Stimulated activated CD4-positive, alpha-beta T cell treated with anti-CD3 and anti-CD28 coated beads, Interleukin-1b, Interleukin-23, amount 100 ng/mL, for 1 hour (primary cell): ENCODE measurements at places on chromosomes 5 and 9.

- DNase-seq, result no peak
Observed at GRCh38 chr5:76571559-76571958, 51.6 kb downstream of the F2RL2 start.

DNA sequence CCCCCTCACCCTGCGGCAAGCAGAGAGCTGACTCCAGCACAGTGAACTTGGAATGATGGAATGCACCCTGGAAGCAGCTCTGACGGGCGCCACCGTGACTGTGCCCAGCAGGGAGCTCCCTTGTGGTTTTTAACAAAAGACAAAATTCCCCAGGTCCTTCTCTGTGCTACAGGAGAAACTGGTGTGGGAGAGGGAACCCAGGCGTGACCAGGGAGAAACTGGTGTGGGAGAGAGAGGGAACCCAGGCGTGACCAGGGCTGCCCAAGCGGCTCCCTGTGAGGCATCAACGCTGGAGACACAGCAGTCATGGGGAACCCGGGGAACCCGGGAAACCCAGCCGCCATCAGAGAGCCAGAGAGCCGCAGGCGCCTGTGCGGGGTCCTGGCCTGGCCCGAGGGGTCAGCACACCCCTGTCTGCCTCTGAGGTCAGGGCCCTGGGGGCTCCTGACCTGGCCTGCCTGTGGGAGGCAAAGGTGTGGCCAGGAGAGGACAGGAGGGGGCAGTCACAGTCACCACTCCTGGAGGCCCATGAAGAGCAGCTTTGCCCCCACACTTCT, 3.1 kb upstream of the AHRR start:
- DNase-seq, result no peak

GRCh38 chr5:117084067-117084466, 509.4 kb upstream of the SEMA6A start:
- no peak for DNase-seq

- DNase-seq, result no peak
Observed at GRCh38 chr9:87547671-87548081, 50.0 kb downstream of the DAPK1 start.

GRCh38 chr9:19469271-19469670, 60.5 kb downstream of the ACER2 start:
- DNase-seq, result no peak

DNA sequence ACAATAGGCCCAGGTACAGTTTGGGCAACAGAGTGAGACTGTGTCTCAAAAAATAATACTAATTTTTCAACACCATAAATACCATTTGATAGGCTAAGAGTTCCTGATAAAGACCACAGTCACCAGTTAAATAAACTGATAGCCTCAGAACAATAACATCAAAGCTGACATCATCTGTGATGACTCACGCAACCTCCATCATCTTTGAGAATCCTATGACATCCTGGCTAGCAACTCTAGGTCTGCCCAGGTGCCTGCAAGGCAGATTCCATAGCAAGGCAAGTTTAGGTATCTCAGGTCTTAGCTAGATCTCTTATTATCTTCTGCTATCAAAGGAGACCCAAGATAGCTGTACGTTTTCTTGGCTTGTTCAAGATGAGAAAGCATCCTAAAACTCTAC, 30.5 kb upstream of the UBAP2 start:
- no peak for DNase-seq

DNA sequence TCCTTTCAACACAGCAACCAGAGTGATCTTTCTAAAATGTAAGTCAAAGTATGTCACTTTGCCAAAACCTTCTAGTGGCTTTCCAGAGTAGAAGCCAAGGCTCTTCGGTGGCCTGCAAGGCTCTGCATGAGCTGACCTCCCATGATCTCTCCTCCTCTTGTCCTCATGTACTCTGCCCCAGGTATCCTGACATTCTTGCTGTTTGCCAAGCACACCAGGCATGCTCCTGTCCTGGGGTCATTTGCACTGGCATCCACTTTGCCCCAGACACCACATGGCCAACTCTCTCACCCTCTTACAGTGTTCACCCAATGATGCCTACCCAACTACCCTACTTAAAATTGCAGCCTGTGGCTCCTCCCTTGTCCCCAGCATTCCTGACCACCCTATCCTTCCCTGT, 86.3 kb downstream of the ZNF618 start:
- no peak for DNase-seq

- no peak for DNase-seq
Observed at GRCh38 chr9:27558307-27558706, 15.0 kb downstream of the C9orf72 start.

DNA sequence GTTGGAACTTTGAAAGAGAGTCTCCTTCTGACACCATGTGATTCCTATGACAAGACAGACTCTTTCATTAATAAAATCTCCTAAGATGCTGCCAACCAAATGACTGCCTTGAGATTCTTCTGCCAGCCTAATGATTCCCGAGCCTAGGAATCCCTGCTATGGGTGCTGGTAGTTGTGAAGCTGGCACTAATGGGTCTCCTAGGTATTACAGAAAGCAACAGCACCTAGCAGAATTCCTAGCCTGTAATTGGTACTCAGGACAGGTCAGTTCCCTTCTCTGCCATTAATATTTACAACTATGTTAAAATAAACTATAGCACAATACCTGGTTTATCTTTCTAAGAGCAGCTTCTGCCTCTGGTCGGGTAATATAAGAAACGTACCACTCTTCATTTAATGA, 19.3 kb downstream of the C5orf58 start:
- no peak for DNase-seq

- DNase-seq, result no peak
Observed at GRCh38 chr5:76804266-76804665, 14.6 kb upstream of the F2RL1 start.

- no peak for DNase-seq
Observed at GRCh38 chr5:149172709-149173505, 31.6 kb downstream of the ABLIM3 start.

- no peak for DNase-seq
Observed at GRCh38 chr9:4805191-4805918, 12.6 kb downstream of the RCL1 start.

GRCh38 chr5:78649861-78650496, 1.4 kb upstream of the LHFPL2 start:
- no peak for DNase-seq

GRCh38 chr9:125748446-125749099, 1.4 kb downstream of the PBX3 start:
- no peak for DNase-seq

DNA sequence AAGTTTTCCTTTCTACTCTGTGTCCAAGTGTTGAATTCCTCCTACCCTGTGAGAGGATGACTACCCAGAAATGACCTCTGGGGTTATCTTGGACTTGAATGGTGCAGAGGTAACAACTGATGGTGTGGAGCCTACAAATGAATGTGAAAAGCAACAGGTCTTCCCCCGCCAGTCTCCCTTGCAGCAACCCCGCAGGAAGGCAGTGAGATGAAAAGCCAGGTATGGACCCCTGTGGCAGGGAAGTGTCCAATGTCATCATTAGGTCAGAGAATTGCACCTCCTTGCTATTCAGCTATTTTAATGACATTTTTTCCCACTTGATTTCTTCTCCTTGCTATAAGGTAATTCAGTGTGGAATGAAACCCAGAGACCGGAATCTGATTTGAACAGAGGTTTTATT, 58.5 kb downstream of the MAT2B start:
- DNase-seq, result no peak
